ENCODE measurements at places on chromosomes 4 and X.
A peak's percentile ranks its signal among the peaks of the same experiment; 100 is the strongest.

GRCh38 chr4:141011901-141012315, 121.4 kb downstream of the RNF150 start:
- no peak for DNase-seq

DNA sequence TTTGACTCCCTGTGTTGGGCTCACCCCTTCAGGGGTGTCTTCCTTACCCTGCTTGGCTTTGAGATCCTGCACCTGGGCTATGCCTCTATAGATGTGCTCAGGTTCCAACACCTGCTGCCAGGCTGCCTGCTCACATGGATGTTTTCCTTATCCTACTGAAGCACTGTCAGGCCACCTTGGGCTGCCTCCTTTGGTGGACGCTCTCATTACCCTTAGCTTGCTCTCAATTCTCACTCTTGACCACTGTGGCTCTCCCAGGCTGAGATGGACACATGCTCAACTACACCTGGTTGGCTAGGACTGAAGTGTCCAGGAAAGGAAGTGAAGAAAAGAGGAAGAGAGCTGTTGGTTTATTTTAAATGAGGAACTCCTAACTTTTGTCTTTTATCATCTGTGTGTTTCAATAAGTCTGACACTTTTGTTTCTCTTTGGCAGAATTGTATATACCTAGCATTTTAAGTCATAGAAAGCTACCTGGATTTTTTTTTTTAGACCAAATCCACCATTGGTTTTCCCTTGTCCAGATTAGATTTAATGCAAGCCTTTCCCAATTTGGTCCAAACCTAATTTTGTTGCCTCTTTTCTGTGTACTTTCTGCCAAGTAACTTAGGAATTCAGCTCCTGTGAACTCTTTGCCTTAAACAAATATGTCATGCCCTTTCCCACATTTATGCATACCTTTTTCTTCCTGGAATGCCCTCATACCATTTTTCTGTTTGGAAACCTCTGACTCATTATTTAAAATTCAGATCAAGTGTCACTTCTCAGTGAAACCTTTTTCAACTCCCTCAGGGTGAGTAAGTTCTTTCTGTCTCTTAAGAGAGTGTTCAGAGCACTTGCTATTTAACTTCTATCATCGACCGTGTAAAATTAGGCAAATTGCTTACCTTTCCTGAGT, 175.8 kb downstream of the GC start:
- no peak for DNase-seq

DNA sequence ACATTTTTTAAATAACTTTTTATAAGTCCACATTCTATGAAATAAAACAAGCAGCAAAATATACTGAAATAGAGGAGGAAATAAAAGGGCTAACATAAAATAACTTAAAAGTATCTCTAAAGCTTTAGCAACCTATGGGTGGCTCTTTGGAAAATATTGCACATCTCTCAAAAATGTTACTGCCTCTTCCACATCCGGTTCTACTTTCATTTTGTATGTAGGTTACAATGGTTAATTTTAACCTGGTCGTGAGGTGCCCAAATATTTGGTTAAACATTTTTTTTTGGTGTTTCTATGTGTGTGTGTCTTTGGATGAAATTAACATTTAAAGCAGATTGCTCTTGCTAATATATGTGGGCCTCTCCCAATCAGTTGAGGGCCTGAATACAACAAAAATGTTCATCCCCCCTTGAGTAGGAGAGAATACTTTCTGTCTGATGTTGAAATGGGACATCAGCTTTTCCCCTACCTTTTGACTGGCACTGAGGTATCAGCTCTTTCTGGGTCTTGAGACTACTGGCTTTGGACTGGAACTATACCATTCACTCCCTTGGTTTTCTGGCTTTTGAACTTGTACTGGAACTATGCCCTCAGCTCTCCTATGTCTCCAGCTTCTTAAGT, 353.0 kb downstream of the ADAM29 start:
- DNase-seq, result no peak

GRCh38 chr4:176436293-176436973, 116.7 kb downstream of the SPCS3 start:
- DNase-seq, result peak; percentile 74
